NCI-H2081 treated with DMSO at 0.1 percent for 48 hours (cell line): ENCODE measurements at places on chromosomes 6 and 20.

DNA sequence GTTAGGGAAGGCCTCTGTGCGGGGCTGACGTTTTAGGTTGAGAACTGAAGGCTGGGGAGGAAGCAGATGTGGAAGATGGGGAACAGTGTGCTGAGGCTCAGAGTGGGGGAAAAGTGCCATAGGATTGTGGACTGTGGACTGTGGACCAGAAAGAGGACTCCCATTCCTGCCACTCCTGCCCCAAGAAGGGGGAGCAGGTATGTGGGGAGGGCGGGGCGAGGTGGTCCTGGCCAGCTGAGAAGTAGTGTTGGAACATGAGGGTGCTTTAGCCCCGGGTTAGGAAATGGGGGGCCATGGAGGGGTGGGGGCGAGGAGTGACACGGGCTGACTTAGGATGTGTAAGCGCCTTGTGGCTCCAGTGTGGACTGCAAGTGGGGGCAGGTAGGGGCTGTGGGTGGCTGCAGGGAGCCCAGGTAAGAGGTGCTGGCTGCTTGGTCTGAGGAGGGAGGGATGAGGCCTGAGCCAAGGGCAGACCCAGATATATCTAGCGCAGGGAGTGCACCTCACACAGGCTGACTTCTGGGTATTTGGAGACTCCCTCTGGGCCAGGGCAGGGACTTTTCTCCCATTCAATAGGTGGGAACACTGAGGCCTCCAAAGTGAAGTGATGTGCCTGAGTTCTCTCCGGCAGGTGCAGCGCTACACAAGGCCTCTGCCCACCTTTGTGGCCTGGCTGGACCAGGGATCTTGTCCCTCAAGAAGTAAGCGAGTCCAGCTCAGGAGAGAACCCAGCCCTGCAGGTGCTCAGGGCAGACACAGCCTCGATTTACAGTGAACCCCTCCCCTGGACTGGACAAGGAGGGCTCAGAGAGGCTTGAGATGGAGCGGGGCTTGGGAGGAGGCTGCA, 76.6 kb upstream of the TOX2 start:
- no peak for DNase-seq

GRCh38 chr20:53891306-53891894, 179.0 kb downstream of the BCAS1 start:
- no peak for DNase-seq

- DNase-seq: no peak
These were observed 88.8 kb downstream of the CD24 start for GRCh38 chr6:106885679-106886078.

- DNase-seq: no peak
These were observed 15.2 kb downstream of the FAM210B start for GRCh38 chr20:56373942-56374341.

DNA sequence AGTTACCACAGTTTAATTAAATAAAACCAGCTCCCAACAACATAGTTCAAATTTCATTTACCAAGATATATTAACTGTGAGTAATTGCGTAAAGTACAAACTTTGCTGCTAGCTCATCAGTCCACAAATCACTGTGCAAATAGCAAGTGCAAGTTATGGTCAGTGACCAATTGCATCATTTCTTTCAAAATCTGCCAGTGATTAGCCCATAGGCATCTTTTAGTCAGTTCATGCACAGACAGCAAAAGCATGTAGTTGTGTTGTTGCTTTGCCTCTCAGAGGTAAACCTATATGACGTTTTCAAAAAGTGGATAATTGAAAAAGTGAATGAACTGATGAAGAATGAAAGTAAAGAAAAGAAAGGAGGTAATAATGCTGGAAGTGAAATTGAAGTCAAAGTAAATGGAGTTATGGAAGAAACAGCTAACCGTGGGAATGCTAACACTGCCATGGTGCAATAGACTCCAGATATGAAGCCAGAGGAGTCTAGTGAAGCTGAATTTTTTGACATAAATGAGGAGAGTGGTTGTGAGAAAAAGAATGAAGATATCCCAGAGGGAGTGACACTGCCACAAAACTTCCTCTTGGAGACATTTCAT, 36.5 kb downstream of the ENPP1 start:
- no peak for DNase-seq

GRCh38 chr6:69835414-69836179, 30.8 kb upstream of the COL19A1 start:
- DNase-seq: no peak

GRCh38 chr20:17584689-17585088, 14.8 kb downstream of the DSTN start:
- no peak for DNase-seq

DNA sequence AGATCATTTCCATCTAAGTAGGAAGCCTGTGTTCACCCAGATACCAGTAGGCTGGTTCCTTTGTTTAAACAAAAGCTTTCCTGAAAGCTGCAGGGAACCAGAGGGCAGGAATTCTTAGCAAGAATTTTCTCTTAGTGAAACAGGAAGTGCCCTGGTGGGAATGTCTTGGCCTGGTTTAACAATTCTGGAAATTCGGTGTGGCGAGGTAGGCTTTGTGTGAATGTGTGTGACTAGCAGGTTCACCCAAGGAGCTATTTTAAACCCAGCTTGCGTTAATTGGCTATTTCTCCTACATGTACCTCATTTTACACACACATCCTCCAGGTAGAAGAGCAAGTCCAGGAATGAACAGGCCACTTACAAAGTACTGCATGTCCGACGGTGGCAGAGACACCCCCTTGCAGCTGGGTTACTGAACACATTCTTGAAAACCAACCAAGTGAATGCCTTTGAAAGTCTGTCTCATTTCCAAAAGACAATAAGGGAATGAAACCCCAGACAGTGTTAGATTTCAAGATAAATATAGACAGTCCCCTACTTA, 64.6 kb downstream of the GFOD1 start:
- no peak for DNase-seq

GRCh38 chr6:42321976-42322375, 104.3 kb upstream of the MRPS10 start:
- DNase-seq: no peak

DNA sequence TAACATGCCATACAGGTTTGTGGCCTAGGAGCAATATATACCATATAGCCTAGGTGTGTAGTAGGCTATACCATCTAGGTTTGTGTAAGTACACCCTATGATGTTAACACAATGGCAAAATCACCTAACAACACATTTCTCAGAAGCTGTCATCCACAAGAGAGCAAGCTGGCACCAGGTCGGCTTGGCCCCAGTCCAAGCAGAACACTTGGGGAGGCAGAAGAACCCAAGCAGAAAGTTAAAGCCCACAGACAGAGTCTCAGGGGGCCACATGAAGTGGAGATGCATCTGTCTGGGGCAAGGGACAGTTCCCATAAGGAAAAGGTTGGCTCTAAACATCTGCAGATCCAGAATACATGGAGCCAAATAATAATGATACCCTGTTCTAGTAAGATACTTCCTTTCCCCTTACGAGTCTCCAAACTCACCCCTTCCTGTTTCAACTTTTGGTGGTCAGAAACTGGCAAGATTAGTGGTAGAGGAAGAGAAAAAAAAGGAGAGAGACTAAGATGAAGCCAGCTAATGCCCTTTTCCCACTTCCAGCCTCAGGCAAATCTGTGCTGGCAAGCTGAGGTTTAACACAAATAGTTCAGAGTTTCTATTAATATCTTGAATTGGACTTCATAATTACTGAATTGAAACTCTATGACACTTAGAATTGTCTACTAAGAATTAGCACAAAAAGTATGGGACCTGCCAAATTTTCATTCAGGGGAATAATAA, 29.5 kb downstream of the TCF21 start:
- DNase-seq: no peak

DNA sequence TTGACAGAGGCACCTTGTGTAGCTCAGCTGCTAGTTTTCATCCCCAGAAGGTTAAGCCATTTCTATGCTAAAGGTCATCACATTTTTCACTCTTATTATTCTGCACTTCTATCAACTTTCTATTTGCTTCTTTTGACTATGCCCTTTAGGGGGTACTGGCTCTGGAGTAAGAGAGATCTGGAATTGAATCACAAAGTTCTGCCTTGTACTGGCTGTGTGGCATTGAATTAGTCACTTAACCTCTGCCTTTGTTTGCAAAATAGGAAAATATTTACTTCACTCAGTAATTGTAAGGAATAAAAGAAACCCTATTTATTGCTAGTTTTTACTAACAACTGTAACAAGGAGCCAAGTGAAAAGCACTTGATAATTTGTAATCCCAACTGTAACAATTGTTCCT, 56.8 kb upstream of the MTRF1L start:
- no peak for DNase-seq

- DNase-seq: no peak
These were observed 3.4 kb downstream of the BAK1 start for GRCh38 chr6:33576668-33577067.

GRCh38 chr6:22119500-22119899, 177.3 kb downstream of the PRL start:
- no peak for DNase-seq
